ENCODE measurements at places on chromosomes 2 and 18.

DNA sequence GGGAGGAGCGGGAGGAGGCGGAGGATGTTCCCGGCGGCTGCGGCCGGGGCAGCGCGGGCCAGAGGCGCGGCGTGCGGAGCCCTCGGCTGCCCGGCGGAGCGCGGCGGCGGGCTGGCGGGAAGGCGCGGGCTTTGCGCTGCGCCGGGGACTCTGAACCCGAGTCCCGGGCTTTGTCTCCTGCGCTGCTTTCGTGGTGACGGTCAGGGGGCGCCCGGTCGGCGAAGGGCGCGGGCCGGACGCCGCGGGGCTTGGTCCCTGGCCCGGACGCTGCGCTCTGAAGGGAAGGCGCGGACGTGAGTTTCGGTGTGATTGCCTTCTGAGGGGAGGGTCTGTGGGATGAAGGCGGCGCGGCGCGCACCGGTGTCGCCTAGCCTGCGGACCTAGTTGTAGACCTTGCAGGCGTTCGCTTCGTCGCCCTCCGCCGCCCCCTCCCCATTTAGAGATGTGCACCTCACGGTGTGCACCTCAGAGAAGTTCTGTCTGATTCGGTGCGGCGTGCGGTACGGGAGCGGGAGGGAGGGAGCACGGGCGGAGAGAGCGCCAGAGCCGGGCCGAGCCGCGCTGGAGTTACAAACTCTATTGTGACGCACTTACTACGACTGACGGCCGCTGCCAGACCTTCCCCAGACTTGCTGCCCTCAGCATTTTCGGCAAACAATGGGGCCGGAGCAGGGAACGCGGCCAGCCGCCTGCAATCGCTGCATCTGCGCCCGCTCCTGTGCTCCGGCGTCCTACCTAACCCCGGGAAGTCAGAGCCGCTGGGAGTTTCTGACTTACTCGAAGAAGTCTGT lies 2.1 kb downstream of the BCL2L11 start:
- peak; percentile 92 for DNase-seq

- no peak for DNase-seq
Observed at GRCh38 chr2:239555571-239555905, 154.7 kb upstream of the HDAC4 start.

DNA sequence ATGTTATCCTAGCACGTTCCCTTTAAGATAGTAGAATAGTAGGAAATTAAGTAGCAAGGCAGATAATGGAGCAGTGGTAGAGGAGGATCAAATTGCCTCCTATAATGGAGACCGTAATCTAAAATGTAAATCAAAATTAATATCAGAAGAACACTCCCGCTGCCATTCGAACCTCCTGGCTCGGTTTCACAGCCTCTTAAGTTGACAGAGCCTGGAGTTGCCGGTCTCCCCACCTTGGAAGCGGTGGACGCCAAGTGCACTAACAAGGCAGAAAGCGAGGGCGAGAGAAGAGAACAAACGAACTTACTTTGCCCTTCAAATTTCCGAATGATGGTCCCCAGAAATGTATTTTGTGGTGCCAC lies 450 bp downstream of the KCNH7 start:
- no peak for DNase-seq

DNA sequence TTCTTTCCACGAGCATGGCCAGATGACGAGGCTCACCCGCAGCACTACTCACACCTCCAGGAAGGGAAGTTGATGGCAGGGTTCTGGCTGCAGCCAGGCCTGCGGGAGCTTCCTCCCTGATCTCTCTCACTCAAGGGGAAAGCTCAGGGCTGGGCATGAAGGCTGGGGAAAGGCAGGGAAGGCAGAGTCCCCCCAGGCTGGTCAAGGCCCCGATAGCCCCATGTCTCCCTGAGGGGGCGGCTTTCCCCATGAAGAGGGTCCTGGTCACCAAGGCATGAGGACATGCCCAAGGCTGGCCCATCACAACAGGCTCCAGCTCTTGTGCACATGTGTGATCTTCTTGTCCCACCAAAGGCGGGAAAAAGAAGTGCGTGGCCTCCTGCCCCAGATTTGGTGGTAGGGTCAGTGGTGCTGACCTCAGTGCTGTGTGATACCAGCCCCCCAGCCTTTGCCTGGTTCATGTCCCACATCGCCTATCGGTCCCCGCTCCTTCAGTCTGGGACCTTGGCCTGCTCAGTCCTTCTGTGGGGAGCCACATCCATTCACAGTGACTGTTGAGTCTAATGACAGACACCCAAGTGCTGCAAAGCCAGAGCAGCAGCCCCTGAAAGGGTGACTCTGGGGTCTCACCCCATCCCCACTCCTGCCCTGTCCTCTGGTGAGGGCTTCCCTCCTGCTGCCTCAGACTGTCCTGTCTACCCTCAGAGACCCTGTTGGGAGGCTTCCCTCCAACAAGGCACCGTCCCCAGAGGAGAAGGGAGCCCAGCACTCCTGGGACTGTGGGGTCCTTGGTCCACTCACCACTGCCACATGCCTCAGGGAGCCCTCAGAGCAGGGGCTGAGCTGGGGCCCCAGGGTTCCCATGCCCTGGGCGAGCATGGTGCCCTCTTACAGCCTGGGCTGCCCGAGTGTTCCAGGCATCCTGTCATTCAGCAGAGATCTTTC lies 49.8 kb upstream of the ALPP start:
- DNase-seq = no peak

GRCh38 chr2:238914648-238915015 lies 66.7 kb downstream of the TWIST2 start:
- DNase-seq = peak; percentile 57

DNA sequence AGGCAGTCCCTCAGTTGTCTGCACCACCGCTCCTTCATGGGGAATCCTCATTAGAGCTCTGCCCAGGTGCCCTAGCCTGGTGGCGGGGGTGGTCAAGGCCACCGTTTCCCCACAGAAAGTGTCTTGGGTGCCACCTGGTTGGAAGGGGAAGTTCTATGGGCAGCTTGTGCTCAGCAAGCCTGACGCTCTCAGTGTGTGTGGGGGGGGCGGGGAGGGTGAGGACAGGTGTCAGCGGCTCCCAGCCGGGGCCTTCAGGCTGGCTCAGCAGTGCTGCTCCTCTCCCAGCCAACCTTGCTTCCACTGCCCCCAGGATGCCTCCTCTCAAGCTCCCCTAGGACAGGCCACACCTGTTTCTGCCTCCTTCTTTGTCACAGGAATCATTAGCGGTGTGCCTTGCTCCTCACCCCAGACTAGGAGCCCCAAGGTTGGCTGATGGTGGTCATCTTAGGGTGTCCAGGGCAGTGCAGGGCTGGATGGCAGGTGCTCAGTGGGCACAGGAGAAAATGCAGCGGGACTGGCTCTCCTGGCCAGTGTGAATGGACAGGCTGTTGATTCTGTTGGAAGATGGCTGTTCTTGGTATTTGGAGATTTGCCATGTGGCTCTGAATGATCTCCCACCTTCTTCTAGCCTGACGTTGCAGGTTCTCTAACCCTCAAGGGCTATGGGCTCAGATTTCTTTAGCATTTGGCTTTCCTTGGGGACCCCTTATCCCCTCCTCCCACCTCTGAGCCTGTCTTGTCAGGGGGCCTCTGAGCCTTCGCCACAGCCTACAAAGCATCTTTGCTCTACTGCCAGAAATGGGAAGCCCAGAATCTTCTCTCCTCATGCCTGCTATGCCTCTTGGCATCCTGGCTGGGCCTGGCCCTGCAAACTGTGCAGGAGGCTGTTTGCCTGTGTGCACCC lies 185.8 kb upstream of the HS6ST1 start:
- no peak for DNase-seq

Data from fibroblast of lung (primary cell).